ENCODE measurements at places on chromosomes 5 and 9. TPM values are rescaled to one million over a fixed set of nuclear protein-coding genes. Genes with fewer than 3 reads are reported as not detected.
A peak's percentile ranks its signal among the peaks of the same experiment; 100 is the strongest.

The MYOZ3 gene
- total RNA-seq: 6.8 TPM

DNA sequence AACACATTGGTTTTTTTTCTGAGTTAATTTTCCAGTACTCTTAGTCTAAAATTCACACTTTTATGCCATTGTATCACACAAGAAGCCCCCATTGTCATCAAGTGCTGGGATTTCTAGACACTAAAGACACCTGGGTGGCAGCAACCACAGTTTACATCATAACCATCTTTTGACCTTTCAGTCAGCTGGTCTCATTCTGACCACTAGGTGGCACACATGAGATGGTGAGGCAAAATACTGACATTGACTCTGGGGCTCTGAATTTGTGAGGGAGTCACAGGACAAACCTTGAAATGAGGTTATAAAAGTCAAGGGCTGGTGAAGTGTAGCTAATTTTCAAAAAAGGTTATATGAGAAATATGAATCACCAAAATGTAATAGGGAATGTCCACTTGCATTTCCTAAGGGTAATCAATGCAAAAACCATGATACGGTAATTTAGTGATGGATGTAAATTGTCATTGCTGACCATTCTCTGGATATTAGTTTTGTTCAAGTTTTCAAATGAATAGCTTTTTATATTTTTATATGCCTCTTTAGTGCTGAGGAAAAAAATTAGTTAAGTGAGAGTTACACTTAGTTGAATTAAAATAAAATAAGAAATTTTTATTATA is 229.4 kb downstream of the DMAC1 start:
- DNase-seq: peak; percentile 60

The GLDC gene
- total RNA-seq: 3.3 TPM

The ARSB gene
- 25.5 TPM for total RNA-seq

DNA sequence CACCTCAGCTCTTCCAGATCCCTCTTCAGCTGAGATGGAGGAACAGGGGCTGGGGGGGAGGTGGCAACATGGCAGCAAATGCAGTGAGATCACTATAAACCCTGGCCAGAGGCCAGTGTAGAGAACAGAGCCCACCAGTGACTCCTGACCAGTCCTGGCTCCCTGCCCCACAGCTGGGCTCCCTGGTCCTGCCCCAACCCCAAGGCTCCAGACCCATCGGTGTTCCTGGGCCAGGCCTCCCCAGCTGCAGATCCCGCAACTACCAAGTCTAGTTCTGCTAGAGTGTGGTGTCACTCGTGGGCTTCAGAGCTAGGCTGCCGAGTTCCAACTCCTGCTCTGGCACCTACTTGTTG is 16.8 kb downstream of the AKNA start:
- DNase-seq: no peak

The PHYKPL gene
- 26.4 TPM for total RNA-seq

The EIF4EBP3 gene
- total RNA-seq: 5.3 TPM

The SPEF2 gene
- 5.7 TPM for total RNA-seq

The SLC6A3 gene
- total RNA-seq: not detected

DNA sequence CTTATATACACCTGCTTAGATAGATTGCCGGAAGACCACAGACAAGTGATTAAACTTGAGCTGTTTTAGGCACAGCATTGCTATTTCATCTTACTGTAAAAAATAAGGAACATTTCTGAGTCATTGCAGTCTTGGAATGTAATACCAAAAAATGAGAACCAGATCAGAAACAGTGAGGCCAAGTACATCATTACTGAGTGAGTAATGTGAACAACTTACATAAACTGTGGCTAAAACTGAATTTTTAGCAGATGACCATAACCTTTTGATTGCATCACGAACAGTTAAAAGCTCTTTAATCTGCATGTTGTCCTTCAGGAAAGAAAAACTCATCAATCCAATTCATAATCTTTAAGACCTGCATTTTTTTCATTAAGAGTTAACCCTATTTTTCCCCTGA is 157.1 kb upstream of the FGF10 start:
- DNase-seq: no peak

The GRXCR2 gene
- total RNA-seq: not detected

DNA sequence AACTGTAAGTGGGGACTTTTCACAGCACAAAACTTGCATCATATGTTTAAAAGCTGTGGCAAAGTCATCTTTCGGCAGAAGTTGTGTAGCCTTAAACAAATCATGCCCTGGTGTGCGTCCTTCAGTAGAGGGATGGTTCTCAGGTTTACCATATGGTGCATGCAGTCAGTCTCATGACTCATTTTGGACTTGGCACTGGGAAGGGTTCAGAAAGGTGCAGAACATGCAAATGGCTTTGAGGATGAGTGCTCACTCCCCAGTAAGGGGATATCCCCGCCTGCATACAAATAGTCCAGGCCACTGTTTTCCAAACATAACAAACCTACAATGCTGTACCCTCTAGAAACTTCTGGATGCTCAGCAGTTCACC is 260.3 kb downstream of the NDUFS4 start:
- DNase-seq: no peak

- peak; percentile 87 for DNase-seq
Observed at GRCh38 chr5:95969651-95970358, 8.2 kb upstream of the ELL2 start.

The PCDH1 gene
- total RNA-seq: 0.46 TPM

- DNase-seq: peak; percentile 50
Observed at GRCh38 chr5:8730194-8730593, 815.7 kb downstream of the SEMA5A start.

- peak; percentile 4 for DNase-seq
Observed at GRCh38 chr5:130206686-130207085, 302.4 kb downstream of the CHSY3 start.

GRCh38 chr5:111454198-111454622 is 58.1 kb downstream of the STARD4 start:
- peak; percentile 13 for DNase-seq

DNA sequence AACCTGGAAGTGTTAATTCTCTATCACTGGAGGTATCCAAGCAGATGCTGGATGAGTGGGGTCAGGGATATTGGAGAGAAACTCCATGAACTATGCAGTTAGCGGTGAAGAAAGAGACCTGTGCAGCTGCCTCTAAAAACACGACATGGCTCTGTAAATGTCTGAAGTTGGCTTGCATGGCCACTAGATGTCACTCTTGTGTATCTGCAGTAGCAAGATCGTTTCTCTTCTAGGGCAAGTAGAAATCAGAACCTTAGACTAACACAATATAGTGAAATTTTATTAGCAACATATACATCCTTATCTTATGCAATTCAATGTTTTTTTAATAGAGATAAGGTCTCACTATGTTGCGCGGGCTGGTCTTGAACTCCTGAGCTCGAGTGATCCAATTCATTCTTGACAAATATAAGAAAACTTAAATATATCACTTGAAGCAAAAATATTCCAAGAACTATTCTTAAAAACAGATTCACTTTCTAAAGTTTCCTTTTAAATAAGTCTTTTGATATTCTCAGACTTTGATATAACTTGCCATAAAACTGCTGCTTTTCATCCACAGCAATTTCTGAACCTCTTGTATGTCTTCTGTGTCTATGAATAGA is 2.9 kb downstream of the OR2S2 start:
- DNase-seq: peak; percentile 75

GRCh38 chr5:133612249-133612860 is at the start of gene FSTL4:
TSS of gene FSTL4 (minus strand) at chr5:133612541.
- peak; percentile 56 for DNase-seq

- no peak for DNase-seq
Observed at GRCh38 chr5:51518607-51519006, 135.4 kb downstream of the ISL1 start.

GRCh38 chr9:112489039-112489546 is 2.5 kb downstream of the KIAA1958 start:
- peak; percentile 58 for DNase-seq

The STKLD1 gene
- total RNA-seq: 2.0 TPM

DNA sequence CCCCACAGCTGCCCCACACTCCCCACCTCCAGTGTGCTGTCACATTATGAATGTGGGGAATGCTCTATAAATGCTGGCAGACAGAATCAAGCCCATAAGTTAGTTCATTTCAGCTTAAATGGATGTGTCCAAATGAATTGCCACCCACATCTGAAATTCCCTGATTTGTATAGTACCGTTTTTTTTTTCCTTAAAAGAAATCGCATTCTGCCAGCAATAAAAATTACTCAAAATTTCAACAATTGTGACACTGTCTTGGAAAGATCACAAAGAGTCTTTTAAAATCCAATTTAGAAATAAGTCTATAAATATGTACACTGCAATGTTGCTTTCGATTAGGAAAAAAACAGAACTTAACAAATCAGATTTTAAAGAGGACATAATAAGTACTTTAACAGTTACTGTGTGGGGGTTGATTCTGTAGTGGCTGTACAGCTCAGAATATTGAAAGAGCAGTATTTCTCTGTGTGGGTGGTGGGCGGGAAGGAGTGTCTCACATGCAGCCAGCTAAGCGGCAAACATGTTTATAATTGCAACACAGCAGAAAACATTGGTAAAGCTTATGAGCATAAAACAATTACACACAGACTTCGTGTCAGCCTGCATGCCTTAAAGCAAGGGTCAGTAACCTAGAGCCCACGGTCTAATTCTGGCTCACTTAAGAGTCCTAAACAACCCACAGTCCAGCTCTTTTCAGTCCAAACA is 24.9 kb upstream of the CSNK1G3 start:
- peak; percentile 49 for DNase-seq

DNA sequence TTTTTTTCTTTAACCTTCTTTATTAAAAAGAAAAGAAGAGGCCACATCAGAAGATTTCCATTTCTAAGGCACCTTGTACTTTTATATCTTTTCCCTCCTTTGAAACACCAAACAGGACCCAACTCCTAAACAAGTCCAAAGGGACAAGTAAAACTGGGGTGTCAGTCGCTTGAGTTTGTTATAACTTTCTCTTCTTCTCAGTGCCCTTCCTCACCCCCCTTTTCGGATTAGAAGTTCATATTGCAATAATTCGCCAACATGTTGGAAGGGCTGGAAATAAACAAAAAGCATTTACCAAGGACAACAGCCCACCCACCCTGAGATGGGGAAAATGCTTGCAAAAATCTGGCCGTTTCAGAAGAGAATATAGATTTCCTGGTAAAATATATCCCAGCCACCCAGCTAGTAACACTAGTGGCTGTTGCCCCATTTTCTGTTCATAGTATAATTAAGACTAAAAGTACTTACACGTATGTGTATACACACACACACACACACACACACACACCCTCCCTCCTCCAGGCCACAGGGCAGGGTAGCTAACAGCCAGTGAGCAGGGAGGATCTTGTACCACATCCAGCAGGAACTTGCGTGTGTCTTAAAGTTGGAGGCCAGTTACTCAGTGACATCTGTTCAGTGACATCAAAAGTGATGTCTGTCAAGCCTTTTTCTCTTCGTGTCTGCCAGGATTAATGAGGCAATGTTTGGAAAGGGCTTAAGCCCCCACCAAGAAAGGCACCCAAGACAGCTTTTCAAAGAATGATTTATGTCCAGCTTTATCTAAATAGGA is 149.1 kb upstream of the KLF4 start:
- DNase-seq: no peak

- no peak for DNase-seq
Observed at GRCh38 chr5:160039810-160040470, 31.0 kb downstream of the TTC1 start.
